ENCODE measurements at places on chromosomes 6 and 20. TPM values are rescaled to one million over a fixed set of nuclear protein-coding genes. Genes with fewer than 3 reads are reported as not detected.

DNA sequence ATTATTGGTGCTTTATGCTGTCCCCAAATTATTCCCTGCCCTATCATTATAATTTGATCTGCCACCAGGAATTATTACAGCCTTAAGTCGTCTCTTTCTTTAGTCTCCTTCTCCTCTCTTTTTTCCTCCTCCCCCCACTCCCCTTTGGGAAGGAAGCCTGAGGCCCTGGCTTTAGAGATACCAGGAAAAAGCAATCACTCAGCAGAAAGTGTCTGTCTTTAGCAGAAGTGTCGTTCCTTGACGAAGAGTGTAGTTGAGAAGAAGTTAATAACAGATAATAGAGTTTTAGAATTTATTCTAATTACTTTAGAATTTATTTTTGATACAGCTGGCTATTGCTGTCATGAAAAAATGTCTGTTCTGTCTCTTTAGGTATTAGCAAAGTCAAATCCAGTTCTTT lies 16.5 kb downstream of the LIN28B start:
- H3K4me3 ChIP-seq = no peak overlapping the region
- no peaks in the 10 kb centered on the region for H3K36me3 ChIP-seq
- no peak overlapping the region for H3K27ac ChIP-seq
- H3K4me1 ChIP-seq = no peaks in the 10 kb centered on the region

DNA sequence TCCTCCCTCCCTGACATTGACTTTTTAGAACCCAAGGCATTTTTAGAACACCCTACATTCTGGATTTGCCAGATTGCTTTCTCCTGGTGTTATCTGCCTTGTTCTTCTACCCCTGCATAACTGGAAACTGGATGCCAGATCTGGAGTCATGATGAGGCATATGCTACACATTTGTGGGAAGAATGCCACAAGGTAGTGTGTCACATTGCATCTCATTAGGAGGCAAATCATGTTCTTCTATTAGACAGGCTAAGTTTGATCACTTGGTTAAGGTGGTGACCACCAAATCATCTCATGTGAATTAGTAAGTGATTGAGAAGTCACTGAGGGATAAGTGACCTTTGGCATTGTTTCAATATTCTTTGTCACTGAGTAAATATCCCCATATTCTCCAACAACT lies 12.9 kb upstream of the NKX2-2 start:
- no peak overlapping the region for H3K4me3 ChIP-seq
- H3K36me3 ChIP-seq = no peaks in the 10 kb centered on the region
- H3K4me1 ChIP-seq = no peaks in the 10 kb centered on the region
- peaks cover 35% of the 10 kb centered on the region for H3K27me3 ChIP-seq

Gene BPIFB6
- total RNA-seq = not detected

Gene ZC2HC1B
- not detected for total RNA-seq

Gene RIPOR2
- 0.29 TPM for total RNA-seq

Gene SPATA25
- total RNA-seq = 1.7 TPM

Measured in astrocyte (in vitro differentiated cells and primary cell).